Choroid plexus epithelial cell (primary cell): ENCODE measurements at places on chromosomes 3 and 15.

GRCh38 chr3:58293516-58293915, 12.5 kb upstream of the RPP14 start:
- no peak for DNase-seq

GRCh38 chr3:3443482-3443881, 264.0 kb upstream of the CRBN start:
- no peak for DNase-seq

GRCh38 chr15:39919748-39920509, at the start of gene GPR176:
Gene GPR176, minus strand, starts transcription at chr15:39920266. Its CDS starts 240 bp downstream, at chr15:39920026.
- DNase-seq, result peak; percentile 71

- DNase-seq, result no peak
These were observed 10.8 kb upstream of the TNFAIP8L3 start for GRCh38 chr15:51105430-51106016.

GRCh38 chr3:11661827-11662226, 18.1 kb upstream of the VGLL4 start:
- peak; percentile 81 for DNase-seq

DNA sequence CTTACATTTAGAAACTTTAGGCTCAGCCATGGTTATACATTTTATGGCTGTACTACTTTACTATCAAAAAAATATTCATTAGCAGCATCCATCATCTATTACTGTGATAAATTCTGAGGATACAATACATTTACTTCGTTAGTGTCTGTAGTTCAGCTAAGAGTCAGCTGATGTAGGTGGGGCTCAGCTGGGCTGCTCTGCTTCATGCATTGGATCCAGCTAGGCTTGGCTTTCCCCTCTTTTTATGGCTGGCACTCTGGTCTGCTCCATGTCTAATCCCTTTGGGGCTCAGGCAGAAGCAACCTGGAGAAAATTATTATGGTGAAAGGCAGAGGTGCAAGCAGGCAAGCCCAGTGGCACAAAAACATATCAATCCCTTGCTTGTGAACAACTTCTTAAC, 930.1 kb upstream of the NR2F2 start:
- no peak for DNase-seq

DNA sequence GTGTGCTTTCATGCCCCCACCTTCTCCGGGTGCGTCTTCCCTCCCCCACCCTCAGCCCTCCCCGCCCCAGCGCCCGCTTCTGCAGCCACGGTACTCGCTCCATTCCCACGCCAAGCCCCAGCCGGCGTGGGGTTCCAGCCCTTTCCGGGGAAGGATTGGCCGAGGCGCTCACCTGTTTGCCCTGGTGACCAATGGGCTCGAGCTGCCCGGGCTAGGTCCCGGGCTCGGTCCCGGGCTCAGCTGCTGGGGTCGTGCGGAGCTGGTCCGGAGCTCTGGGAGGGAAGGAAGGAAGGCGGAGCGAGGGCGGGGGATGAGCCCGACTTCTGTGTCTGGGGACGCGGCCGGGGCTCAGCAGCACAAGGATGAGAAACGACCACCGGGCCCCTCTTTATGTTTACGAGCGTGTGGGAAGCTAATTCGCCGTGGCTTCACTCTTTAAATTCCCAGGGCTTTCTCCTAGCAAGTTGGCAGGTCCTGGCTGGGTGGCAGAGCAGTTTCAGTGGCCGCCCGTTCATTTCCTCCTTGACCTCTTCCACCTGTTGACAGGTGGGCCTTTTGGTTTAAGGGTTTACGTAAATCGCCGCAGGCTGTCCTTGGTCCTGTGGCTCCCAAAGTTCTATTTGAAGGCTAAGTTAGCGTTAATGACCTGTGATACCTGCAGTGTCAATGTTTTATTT, at the start of gene IGSF10:
Gene IGSF10 (minus strand): TSS at position 288 of the 677 bp plus-strand sequence. CDS start 2,352 bp downstream, outside the sequence.
- no peak for DNase-seq

- DNase-seq, result no peak
These were observed 115.8 kb upstream of the ARHGEF3 start for GRCh38 chr3:56917361-56918110.
